Pancreas (tissue), 10 donors: ENCODE measurements at places on chromosomes 3 and 15. TPM values are rescaled to one million over a fixed set of nuclear protein-coding genes. Genes with fewer than 3 reads are reported as not detected.

GATM gene
- 939 TPM for total RNA-seq

CCDC54 gene
- total RNA-seq, result not detected

LAMB2 gene
- total RNA-seq, result 215 TPM

SLC28A1 gene
- not detected for total RNA-seq

GAP43 gene
- total RNA-seq, result 0.09 TPM

NEO1 gene
- total RNA-seq, result 30.7 TPM

CPEB1 gene
- 0.44 TPM for total RNA-seq

CRYBG3 gene
- total RNA-seq, result 10.1 TPM
